Activated CD4-positive, alpha-beta memory T cell treated with anti-CD3 and anti-CD28 coated beads for 36 hours (primary cell): ENCODE measurements at places on chromosomes 3 and 15. TPM values are rescaled to one million over a fixed set of nuclear protein-coding genes. Genes with fewer than 3 reads are reported as not detected.

Gene ZDHHC23
- 5.4 TPM for total RNA-seq

Gene GOLGA8J
- not detected for total RNA-seq

Gene ITIH3
- total RNA-seq, result not detected

Gene SLC27A2
- 22.5 TPM for total RNA-seq

Gene SLC30A4
- total RNA-seq, result 1.5 TPM

Gene CLRN1
- total RNA-seq, result not detected

DNA sequence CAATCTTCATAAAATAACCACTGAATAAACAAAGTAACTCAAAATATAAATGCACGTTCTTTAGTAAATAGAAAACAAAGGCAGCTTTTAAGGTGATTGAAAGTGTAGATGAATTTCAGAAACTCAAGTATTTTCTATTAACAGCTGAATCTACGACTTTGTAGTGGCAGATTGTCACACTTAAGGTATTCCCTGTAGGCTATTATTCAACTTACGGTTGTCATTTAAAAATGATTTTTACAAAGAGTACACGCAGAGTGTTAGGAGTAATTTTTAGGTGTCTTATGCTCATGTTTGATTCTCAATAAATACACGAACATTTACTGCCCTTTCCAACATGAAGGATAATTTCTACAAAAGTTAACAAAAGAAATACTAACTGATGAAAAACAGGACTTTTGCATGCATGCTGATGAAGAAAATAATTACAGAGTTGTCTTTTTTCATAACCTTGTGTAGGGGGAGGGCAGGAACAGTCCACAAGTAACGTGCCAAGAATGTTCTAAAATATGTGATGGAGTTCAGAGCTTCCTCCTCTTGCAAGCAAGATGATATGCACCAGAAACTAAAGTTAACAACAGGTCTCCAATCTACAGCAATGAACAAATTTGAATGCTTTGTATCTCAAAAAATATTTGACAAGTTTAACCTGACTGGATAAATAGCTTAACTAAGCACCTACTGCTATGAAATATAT is 16.7 kb downstream of the DCBLD2 start:
- no peaks in the 10 kb centered on the region for H3K27me3 ChIP-seq
- no peak overlapping the region for H3K27ac ChIP-seq
- H3K36me3 ChIP-seq, result no peaks in the 10 kb centered on the region
- no peak overlapping the region for H3K4me3 ChIP-seq
- no peak for DNase-seq
- no peaks in the 10 kb centered on the region for H3K4me1 ChIP-seq

DNA sequence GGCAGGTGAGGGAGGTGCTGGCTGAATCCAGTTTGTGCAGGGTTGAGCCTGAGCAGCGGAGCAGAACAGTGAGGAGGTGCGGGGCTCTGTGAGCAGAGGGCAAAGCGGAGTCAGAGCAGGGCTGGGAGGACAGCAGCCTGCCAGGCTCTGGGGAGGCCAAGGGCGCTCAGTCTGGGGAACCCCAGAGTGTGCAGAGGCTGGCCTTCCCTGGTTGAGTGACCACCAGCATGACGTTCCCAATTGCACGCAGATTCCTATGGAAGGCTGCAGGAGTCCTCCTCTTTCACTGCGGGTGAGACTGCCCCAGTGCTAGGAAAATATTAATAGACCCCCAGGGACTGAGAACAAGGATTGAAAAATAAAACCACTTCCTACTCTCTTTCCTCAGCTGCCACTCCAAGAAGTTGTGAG is 13.2 kb downstream of the MRAS start:
- DNase-seq, result no peak
- peaks cover 5% of the 10 kb centered on the region for H3K27me3 ChIP-seq
- no peak overlapping the region for H3K4me3 ChIP-seq
- H3K4me1 ChIP-seq, result no peaks in the 10 kb centered on the region
- no peaks in the 10 kb centered on the region for H3K36me3 ChIP-seq
- no peak overlapping the region for H3K27ac ChIP-seq

GRCh38 chr15:98609144-98609852 is 39.0 kb upstream of the IGF1R start:
- no peak overlapping the region for H3K4me3 ChIP-seq
- no peaks in the 10 kb centered on the region for H3K4me1 ChIP-seq
- peaks cover 7% of the 10 kb centered on the region for H3K27me3 ChIP-seq
- H3K36me3 ChIP-seq, result no peaks in the 10 kb centered on the region

GRCh38 chr15:52251144-52251860 is 44.3 kb downstream of the MYO5C start:
- no peaks in the 10 kb centered on the region for H3K36me3 ChIP-seq
- DNase-seq, result no peak
- no peak overlapping the region for H3K27ac ChIP-seq
- H3K4me3 ChIP-seq, result no peak overlapping the region

- H3K27ac ChIP-seq, result no peak overlapping the region
- no peaks in the 10 kb centered on the region for H3K27me3 ChIP-seq
- DNase-seq, result no peak
- no peak overlapping the region for H3K4me3 ChIP-seq
Observed at GRCh38 chr3:135261214-135261775, 466.2 kb downstream of the EPHB1 start.

- H3K27ac ChIP-seq, result no peak overlapping the region
- H3K36me3 ChIP-seq, result no peaks in the 10 kb centered on the region
- H3K4me3 ChIP-seq, result no peak overlapping the region
- peaks cover 11% of the 10 kb centered on the region for H3K4me1 ChIP-seq
- no peak for DNase-seq
Observed at GRCh38 chr3:44106756-44107155, 134.9 kb upstream of the TOPAZ1 start.

GRCh38 chr15:100426937-100427336 is 85.2 kb upstream of the ADAMTS17 start:
- H3K36me3 ChIP-seq, result peaks cover 10% of the 10 kb centered on the region
- H3K4me3 ChIP-seq, result no peak overlapping the region
- H3K4me1 ChIP-seq, result no peaks in the 10 kb centered on the region
- H3K27ac ChIP-seq, result no peak overlapping the region

DNA sequence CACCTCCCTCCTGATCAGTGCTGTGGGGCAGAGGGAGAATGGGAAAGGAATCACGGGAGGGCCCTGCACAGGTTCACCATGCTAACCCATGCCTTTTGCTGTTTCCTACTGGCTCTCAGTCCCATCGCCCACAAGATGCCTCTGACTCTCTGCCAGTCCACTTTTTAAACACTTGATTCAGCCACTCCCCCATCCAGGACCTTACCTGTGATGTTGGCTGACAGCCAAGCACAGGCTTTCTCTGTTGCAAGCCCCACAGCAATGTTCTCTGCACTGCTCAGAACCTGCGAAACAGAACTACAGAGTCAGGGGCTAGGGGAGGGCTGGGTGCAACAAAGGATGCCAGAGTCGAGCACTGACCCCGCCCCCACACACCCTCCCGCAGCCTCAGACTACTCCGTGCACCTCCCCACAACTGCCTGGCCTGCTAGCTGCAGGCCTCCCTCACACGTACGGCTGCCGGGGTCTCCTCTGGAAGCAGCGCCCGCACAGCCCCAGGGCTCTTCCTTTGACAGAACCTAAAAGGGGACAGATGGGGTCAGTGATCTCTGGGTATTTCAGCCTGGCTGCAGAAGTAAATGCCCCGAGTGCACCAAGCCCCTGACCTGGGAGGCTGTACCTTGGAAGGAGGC is 9.1 kb downstream of the CDAN1 start:
- no peak for DNase-seq
- H3K27me3 ChIP-seq, result no peaks in the 10 kb centered on the region
- no peak overlapping the region for H3K27ac ChIP-seq
- H3K4me1 ChIP-seq, result no peaks in the 10 kb centered on the region
- H3K36me3 ChIP-seq, result peaks cover 33% of the 10 kb centered on the region

- H3K27me3 ChIP-seq, result no peaks in the 10 kb centered on the region
- no peaks in the 10 kb centered on the region for H3K36me3 ChIP-seq
- DNase-seq, result no peak
- no peaks in the 10 kb centered on the region for H3K4me1 ChIP-seq
- H3K27ac ChIP-seq, result no peak overlapping the region
- H3K4me3 ChIP-seq, result no peak overlapping the region
Observed at GRCh38 chr3:78666470-78666800, 1101.4 kb downstream of the ROBO1 start.

DNA sequence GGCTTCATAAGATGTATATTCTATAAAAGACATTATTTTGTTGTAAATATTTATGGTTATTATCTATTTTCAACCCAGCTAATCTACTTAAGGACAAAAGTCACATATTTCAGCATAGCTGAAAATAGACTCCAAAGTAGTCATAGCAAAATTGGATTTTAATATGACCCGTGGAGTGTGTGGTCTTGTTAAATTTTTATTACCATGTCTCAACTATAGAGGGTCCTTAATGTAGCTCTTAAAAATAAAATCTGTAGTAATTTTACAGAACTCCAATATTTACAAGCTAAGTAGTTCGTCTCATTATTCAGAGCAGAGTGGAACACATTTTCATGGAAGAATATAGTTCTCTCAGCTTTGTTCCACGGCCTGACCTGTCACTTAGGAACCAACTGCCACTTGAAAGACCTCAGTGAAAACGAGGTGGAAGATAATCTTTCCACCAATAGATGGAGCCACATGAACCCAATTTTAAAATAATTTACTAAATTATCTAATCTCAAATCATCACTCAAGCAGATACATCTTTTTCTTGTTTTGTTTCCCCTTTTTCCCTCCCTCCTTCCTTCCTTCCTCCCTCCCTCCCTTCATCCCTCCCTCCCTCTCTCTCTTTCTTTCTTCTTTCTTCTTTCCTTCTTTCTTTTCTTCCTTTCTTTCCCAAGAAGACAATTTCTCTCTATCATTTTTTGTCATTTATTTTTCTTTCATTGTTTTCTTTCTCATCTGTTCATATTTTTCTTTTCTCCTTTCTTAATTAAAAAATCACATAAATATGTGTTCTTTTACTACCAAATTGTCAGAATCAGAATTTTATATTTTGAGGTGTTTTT is 97.2 kb downstream of the CLDN1 start:
- no peak overlapping the region for H3K27ac ChIP-seq
- no peak overlapping the region for H3K4me3 ChIP-seq
- H3K27me3 ChIP-seq, result peaks cover 10% of the 10 kb centered on the region
- no peaks in the 10 kb centered on the region for H3K36me3 ChIP-seq

DNA sequence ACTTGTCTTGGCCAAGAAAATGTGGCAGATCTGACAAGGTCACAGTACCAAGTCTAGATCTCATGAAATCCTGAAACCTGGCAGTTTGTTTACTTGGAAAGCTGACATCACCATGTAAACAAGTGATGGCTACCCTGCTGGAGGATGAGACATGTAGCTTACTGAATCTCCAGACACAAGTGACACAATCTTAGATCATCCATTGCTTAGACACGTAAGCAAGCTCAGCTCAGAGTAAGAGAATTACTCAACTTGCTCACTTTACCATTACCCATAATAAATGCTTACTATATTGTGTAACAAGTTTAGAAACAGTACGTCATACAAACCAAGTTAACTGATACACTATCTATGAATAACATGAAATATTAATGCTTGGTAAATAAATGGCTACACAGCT is 263.8 kb downstream of the TBC1D5 start:
- no peak overlapping the region for H3K27ac ChIP-seq
- no peaks in the 10 kb centered on the region for H3K36me3 ChIP-seq
- H3K4me3 ChIP-seq, result no peak overlapping the region
- no peaks in the 10 kb centered on the region for H3K27me3 ChIP-seq
- H3K4me1 ChIP-seq, result no peaks in the 10 kb centered on the region
- no peak for DNase-seq

DNA sequence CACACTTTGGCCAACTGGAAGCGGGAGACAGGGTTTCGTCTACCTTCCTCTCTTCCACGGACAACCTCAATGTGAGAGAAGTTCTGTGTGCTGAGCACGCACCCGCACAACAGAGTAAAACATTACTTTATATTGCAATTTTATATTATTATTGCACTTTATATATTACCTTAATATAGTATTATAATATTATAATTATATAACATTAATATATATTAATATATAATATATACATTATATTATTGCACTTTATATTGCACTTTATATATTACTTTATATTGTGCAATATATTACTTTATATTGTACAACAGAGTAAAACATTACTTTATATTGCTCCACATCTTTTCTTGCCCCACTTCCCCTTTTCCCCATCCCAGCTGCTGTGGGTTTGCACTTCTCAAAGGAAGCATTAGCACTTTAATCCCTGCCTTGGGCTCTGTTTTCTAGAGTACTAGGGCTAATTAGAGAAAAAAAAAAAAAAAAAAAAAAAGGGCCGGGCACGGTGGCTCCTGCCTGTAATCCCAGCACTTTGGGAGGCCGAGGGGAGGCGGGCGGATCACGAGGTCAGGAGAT is 76.4 kb upstream of the SLC4A7 start:
- no peaks in the 10 kb centered on the region for H3K4me1 ChIP-seq
- no peaks in the 10 kb centered on the region for H3K27me3 ChIP-seq
- no peak for DNase-seq
